ENCODE measurements at places on chromosomes 12 and 14. TPM values are rescaled to one million over a fixed set of nuclear protein-coding genes. Genes with fewer than 3 reads are reported as not detected.
A peak's percentile ranks its signal among the peaks of the same experiment; 100 is the strongest.

Gene OASL
- total RNA-seq: not detected

- no peak for DNase-seq
These were observed 241.3 kb downstream of the GRIN2B start for GRCh38 chr12:13740149-13740545.

Gene RIPK3
- 5.4 TPM for total RNA-seq

GRCh38 chr12:124520265-124520701, 47.1 kb downstream of the NCOR2 start:
- DNase-seq: peak; percentile 48

DNA sequence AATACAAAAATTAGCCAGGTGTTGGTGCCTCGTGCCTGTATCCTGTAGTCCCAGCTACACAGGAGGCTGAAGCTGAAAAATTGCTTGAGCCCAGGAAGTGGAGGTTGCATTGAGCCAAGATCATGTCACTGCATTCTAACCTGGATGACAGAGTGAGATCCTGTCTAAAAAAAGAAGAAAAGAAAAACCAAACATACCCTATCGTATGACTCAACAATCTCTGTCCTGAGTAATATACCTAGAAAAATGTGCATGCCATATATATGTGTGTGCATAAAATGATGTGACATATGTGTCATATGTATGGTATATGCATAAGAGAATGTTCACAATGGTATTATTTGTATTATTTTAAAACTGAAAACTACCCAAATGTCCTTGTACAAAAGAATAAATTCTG, 261.5 kb upstream of the CLEC14A start:
- DNase-seq: no peak

Gene SSPN
- 76.7 TPM for total RNA-seq

- no peak for DNase-seq
These were observed 512 bp downstream of the ACTR10 start for GRCh38 chr14:58200480-58200841.

DNA sequence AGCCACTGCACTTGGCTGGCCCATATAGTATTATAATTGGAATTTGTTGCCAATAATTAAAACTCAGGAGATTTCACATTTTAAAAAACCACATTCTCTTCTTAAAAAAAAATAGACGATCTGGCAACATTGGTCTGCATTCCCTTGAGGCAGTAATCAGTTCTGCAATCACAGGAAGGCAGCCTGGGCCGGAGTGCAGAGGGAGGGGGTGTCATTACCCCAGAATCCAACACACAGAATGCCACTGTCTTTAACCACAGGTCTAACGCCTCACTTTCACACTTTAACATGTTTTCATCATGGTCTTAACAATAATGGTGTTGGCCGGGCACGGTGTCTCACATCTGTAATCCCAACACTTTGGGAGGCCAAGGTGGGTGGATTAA, 100.1 kb downstream of the SCARB1 start:
- DNase-seq: no peak

GRCh38 chr14:23646648-23647549, 10.7 kb downstream of the DHRS2 start:
- DNase-seq: no peak

Gene BCL11B
- total RNA-seq: 0.55 TPM

Gene EID3
- total RNA-seq: 3.8 TPM
